Activated T-helper 1 cell treated with Interleukin-2 at 50 U/mL for 16 hours (primary cell): ENCODE measurements at places on chromosomes 5 and 9.

DNA sequence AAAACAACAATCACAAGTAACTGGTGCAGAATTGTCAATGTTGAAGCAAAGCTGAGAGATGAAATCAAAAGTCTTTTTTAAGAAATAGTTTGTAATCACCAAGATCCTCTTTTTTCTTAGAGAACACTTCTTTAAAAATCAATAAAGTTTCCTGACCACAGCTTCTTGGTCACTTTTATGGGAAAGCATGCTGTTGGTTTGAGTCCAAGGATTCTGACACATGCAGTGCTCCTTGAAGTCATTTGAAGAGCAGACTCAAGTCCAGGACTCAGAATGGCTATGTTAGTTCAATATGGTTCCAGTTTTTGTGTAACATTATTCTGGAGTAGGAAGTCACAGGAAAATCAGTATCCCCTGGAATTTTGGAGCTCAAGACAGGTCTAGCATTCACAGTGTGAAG is 480.6 kb downstream of the NR2F1-AS1 start:
- DNase-seq: no peak

DNA sequence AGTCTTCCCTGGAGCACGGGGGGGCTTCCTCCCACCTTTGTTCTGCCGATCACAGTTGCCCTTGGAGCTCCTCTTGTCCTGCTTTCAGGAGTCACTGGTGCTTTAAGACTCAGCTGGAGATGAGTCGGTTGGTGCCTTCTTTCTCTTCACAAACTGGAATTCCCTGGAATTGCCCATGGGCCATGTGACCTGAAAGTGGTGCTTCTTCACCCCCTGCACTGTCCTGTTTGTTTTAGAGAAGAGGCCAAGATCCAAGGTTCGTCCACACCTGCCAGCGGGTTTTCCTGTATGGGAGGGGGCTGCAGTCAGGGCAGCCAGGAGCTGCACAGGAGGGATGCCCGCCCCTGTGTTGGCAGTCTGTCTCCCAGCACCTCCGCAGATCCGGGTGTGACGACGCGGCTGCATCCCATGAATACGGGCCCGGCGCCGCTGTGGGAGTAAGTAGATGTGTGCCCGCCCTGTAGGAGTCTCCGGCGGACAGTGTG is 9.5 kb upstream of the MRPS2 start:
- no peak for DNase-seq

DNA sequence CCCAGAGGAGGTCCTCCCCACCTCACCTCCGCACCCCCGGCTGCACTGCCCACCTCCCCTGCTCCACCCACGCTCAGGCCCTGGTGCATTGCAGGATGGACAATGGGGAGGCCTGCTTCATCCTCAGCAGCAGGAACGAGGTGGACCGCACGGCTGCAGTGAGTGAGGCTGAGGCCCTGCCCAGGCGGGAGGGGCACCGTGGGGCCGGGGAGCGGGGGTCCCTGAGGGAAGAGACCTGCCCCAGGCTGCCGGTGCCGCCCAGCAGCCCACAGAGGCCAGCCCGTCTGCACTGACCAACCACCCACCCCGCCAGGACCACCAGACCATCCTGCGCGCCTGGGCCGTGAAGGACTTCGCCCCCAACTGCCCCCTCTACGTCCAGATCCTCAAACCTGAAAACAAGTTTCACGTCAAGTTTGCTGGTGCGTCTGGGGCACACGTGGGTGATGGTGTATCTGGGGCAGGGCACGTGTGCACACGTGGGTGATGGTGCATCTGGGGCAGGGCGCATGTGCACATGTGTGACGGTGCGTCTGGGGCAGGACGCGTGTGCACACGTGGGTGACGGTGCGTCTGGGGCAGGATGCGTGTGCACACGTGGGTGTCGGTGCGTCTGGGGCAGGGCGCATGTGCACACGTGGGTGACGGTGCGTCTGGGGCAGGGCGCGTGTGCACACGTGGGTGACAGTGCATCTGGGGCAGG is 66.7 kb downstream of the KCNT1 start:
- DNase-seq: no peak

DNA sequence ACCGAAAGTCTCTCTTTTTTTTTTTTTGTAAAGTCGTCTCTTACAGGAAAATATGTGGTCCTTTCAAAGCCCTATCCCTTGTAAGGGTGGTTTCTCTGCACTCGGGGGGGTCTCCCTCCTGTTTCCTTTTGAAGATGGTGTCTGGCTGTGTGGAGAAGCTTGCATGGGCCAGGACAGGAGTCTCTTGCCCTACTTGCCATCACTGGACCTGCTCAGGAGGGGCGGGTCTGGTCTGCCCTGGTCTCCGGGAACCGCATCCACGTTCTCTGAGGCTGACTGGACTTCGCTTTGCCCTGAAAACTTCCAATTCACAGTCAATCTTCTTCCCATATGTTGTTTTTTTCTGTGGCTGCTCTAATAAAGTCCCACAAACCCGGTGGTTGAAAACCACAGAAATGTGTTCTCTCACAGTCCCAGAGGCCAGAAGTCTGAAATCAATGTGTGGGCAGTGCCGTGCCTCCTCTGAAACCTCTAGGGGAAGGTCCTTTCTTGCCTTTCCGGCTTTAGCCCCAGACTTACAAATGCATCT is 92.9 kb upstream of the IER5L start:
- DNase-seq: no peak

- DNase-seq: no peak
These were observed 69.4 kb downstream of the PPIC start for GRCh38 chr5:122967085-122967484.
